Stimulated activated CD4-positive, alpha-beta T cell treated with anti-CD3 and anti-CD28 coated beads, Interleukin-12 subunit alpha, Interleukin-12 subunit beta, amount 100 ng/mL, for 48 hours (primary cell): ENCODE measurements at places on chromosomes 16 and 17.
A peak's percentile ranks its signal among the peaks of the same experiment; 100 is the strongest.

DNA sequence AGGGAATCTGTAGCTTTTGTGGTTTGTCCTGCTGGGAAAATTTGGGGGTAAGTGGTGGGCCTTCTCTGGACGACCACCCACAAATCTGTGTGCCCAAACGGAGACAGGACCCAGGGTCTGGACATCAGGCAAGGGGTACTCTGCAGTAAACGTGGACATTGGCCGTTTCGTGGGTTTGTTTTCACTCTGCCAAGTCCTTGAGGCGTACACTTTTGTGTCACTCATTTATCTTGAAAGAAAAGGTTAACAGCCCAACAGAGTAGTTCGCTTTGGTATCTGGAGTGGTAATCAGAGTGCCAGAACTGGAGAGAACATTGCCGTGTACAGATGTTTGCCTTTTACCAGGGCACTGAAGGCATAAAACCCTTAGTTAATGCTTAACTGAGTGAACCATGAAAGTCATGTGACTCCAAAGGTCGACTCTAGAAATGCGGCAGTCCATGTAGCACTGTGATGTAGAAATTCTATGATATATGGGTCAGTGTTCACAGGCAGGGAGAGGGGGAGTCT lies 15.4 kb downstream of the NAA60 start:
- no peak for DNase-seq

DNA sequence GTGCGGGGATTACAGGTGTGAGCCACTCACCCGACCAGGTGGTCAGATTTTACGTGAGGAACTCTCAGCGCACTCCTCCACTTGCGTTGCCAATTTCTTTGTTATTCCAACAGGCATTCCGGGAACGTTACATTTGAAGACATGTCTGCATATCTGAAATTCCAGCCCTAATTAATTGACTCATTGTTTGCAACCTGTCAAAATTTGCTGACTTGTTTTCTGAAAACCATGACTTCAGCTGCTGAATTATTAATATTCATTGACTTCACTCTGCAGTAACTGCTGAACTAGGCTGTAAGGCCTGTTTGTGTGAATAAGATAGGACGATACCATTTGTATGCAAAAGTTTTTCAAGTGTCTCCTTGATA lies 16.6 kb downstream of the G6PC1 start:
- no peak for DNase-seq

DNA sequence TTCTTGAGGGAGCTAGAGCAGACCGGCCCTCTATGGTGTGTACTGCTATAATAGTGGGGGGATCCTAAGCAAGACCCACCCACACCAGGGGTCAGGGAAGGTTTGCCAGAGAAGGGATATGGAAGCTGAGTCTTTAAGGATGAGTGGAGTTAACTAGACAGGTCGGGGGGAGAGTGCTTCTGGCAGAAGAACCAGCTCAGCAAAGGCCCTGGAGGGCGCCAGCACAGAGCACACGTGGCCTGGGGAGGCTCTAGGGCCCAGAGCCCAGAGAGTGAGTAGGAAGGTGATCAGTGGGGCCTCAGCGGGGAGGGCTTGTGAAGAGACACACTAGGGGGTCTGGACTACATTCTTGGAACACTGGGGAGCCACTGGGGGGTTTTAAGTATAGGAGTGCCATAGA lies 21.1 kb downstream of the NGFR start:
- no peak for DNase-seq

DNA sequence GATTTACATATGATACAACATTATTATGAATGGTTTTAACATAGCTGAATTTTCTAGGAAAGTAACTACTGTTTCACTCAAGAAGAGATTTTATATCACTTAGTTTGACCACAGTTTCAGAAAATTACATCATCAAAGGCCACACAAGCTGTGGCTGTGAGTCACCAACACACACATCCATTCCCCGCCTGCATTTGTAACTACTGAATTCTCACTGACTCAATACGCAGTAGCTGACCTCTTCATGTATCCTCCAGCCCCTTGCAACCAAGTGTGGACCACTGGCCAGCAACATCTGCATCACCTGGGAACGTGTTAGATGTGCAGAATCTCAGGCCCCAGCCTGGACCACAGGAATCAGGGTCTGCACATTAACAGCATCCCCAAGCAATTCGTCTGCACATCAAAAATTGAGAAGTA lies 197.6 kb downstream of the XYLT1 start:
- peak; percentile 17 for DNase-seq

DNA sequence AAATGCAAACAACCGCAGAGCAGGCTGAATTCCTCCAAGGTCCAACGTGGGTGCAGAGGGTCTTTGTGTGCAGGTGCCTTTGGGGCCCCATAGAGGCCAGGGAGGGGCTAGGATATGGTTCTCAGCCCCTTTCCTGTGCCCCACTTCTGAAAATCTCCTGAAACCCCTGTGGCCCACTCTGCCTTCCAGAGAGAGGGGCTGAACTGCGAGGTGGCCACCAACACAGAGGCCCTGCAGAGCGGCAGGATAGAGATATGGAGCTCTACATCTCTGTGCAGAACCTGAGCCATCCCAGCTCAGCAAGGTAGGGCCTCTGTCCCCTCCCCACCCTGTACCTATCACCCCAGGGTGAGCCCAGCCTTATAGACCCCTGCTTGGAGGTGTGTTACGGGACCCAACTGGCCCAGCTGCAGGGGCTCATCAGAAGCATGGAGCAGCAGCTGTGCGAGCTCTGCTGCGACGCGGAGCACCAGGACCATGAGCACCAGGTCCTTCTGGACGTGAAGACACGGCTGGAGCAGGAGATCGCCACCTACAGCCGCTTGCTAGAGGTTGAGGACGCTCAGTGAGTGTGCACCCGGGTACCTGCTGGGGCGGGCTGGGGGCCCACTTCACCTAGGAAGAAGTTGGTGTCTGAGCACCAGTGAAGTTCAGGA lies 5.5 kb downstream of the USP6 start:
- no peak for DNase-seq

DNA sequence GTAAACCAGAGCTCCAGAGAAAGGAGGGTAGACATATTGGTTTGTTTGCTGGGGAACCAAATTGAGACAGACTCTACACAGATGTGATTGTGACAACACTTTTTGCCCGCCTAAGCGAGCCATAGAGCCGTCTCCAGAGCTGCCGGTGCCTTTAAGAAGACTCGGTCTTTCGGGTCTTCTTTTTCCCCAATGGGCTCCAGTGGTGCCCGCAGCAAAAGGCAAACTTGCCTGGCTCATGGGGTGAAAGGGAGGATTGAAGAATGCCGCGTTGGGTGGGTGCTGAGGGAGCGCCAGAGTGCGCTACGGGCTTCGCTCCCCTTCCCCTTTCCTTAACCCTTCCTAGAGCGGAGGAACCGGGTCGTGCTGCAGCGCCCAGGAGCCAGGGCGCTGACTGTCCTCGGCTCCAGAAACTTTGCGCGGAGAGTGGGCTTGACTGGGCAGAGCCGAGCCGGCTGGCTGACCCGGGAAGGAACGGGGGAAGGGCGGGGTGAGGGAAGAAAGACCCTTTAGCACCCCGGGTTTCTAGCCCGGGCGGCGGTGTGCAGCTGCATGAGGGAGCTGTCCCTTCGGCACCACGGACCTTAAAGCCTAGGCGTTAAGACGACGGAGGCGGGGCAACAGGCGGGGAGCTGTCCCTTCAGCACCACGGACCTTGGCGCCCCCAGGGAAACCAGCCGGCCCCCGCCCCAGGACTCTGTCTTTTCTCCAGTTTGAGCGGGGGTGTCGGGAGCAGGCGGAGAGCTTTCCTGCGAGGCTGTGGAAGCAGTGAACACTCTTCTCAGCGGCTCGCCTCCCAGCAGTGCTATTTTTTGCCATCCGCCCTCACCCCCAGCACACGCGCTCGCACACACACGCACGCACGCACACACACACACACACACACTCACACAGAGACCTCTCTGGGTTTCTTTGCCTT lies at the start of gene CACNG3:
Gene CACNG3 (plus strand): TSS at position 880 of the 916 bp plus-strand sequence. CDS start 420 bp downstream, outside the sequence.
- peak; percentile 50 for DNase-seq

GRCh38 chr17:34579979-34580684 lies 750 bp downstream of the TMEM132E start:
- no peak for DNase-seq

DNA sequence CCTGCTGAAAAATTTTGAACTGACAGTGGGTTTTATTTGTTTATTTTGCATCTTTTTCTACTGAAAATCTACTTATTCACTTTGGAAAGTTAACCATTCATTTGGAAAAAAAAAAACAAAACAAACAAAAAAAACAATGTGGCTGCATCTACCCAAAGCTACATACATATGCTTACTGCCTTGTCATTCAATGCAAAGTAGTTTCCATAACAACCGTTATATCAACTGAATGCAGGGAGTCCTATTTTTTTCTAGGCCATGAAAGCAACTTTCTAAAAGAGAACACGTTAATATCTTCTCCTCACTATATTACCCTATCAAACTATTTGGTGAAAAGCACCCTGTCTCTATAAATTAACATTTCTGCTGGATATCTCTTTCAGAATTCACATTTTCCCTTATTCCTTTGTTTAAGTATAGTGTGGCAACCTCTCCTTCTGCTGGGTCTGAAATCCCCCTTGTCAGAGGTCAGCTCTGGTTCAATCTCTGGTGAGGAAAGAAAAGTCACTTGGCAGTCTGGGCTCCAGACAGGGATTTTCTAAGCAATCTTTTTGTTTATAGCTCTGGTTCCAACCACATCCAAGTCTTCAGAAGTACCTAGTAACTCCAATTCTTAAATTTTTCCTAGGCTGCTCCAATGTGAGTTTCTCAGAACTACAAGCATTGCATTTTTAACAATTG lies 528.4 kb upstream of the TOM1L1 start:
- no peak for DNase-seq

GRCh38 chr17:58006560-58006923 lies 504 bp downstream of the SRSF1 start:
- peak; percentile 72 for DNase-seq

DNA sequence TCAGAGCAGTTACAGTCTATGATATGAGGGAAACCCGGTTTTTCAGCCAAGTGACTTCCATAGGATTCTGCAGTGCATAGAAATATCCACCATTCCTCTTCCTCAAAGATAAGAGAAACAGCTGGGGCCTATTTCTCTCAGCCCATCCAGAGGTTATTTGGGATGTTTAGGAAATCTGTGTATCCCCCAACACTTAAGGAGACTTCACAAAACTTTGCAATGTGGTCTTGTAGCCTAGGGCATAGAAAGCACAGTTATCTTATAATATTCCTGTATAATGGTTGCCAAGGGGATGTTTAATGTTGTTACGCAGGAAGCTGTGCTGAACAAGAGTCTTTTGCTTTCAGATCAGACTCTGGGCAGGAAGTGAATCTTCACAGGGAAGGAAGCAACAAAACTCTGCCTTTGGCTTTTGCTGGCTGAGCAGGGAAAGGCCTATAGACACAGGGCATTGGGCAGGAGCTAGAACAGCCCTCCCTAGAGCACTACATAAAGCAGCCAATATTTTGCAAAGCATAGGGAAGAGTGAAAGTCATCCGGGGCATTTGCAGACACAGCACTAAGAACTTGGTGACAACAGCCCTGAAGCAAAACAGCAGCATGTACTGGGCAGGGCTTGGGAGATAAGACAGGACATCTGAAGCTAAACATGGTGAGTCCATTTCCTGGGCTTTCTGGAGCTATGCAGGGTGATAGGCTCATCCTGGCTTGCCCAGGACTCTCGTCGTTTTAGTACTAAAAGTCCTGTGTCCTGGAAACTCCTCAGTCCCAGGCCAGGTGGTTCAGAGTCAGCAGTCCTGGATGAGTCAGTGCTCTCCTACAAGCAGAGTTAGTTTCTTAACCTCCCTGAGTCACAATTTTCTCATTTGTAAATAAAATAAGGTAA lies 18.7 kb upstream of the BEAN1 start:
- DNase-seq: no peak

DNA sequence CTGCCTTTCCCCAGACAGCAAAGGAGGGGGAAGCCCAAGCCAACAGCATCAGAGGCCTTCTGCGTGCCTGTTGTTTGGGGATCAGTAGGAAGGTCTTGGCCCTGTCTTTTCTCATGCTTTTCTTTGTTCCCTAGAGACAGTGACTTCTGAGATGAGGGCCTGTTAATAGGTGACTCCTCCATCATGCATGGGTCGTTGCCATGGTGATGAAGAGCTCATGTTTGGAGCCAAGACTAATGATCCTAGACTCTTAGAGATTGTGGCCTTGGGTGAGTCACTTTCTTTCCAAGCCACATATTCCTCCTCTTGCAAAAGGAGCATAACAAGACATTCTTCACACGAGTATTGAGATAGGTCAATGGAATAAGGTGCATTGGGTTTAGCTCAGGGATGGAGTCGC lies 201.1 kb upstream of the ASIC2 start:
- no peak for DNase-seq

GRCh38 chr16:3469736-3470135 lies 25.6 kb downstream of the C16orf90 start:
- DNase-seq: no peak

DNA sequence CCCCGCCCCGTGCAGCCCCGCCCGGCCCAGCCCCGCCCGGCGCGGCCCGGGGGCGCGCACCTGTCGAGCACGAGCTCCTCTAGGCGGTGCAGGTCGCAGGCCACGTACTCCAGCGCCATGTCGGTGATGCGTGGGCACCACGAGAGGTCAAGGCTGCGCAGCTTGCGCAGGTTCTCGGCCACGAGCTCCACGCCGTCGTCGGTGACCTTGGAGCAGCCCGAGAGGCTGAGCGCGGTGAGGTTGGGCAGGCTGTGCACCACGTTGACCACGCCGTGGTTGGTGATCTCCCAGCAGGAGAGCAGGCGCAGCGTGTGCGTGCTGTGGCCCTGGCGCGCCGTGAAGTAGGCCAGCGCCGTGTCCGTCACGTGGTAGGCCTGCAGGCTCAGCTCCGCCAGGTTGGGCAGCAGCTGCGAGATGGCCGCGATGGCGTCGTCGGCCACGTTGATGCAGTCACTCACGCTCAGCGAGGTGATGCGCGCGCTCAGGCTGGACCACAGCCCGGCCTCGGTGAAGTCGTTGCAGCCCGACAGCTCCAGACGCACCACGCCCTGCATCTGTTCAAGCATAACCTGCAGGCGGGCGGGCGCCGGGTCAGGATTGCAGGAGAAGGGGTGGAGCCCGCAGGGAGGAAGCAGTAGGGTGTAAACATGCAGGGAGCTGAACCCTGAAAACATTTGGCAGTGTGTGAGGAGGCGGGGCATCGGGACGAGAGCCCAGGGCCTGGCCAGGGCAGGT lies 5.3 kb upstream of the WDR24 start:
- peak; percentile 60 for DNase-seq

- no peak for DNase-seq
These were observed 4.1 kb upstream of the NHERF1 start for GRCh38 chr17:74744349-74744713.

DNA sequence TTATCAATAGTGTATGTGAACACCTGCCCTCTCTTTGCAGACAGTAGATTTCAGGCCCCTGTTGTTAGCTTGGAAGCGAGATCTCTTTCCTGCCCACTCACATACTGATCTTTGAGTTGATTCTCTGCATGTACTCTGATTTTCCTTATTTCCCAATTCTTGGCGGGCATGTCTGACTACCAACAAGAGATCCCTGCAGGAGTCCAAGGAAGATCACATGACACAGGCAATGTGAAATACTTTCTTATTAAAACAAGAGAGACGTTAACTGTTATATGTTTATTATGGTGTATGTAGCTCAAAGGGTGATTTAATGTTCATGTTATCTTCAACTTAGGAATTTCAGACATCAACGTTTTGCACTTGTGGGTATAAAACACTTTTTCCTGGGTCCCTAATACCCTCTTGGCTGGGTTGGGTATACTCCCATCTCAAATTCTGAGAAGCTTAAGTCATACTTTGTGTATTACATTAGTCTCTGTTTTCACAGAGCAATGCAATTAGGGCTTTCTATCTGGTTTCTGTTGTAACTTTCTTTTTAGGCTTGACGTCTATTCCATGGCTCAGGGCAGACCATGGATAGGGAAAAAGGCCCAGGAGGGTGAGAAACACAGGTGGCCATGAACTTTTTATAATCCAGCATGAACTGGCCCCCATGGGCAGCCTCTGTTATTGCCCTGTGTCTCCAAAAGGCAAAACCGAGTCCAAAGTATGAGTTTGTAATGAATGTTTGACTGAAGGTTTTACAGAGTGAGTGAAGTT lies 32.2 kb downstream of the HSD17B2 start:
- no peak for DNase-seq
